ENCODE measurements at places on chromosomes 2 and 18.

- DNase-seq = no peak
Measured at GRCh38 chr2:21024198-21024597, 19.7 kb downstream of the APOB start.

GRCh38 chr2:237625777-237626176, 1.6 kb upstream of the LRRFIP1 start:
- DNase-seq = no peak

DNA sequence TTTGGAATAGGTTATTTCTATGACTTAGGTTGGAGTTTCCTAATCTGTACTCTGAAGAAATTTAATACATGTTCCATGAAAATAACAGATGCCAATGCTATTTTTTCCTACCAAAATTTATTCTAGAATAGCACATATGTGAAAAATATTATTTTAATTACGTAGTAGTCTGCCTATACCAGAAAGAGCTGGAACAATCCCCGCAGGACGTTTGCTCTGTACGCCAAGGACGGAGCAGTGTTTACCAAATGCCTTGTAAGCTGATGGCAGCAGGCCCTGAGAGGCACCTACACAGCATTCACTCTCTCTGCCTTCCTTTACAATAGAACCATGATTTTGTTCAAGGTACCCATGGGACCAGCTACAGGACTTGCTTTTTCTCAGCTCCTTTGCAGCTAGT, 16.8 kb upstream of the SLC1A4 start:
- DNase-seq = no peak

DNA sequence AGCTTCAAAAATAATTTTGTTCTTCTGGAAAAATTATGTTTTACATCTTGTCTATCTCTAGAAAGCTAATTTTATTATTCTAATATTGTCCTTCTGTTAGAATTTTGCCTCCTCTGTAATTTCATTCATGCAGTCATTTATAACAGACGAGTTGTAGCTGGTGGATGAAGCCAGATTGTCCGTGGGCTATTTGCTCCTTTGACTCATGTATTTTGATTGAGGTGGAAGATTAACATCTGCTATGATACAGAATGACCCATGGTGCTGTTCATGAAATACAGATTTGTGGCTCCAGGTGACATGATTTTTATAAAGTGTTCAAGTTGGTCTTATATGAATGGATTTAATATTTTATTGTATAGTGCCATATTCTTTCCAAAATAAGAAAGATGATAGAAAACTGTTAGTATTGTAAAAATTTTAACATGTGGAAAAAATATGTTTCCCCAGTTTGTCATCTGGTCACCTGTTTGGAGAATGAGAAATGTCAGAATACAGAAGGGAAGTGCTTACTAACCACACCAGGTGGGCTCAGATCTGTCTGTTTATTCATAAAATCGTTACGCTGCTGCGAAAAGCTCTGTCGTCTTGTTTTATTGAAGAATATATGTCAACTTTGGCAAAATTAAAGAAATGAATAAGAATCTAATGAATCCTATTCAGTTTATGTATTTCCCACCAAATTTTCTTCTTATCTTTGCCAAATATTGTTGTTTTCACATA, 20.4 kb upstream of the L3MBTL4 start:
- no peak for DNase-seq

DNA sequence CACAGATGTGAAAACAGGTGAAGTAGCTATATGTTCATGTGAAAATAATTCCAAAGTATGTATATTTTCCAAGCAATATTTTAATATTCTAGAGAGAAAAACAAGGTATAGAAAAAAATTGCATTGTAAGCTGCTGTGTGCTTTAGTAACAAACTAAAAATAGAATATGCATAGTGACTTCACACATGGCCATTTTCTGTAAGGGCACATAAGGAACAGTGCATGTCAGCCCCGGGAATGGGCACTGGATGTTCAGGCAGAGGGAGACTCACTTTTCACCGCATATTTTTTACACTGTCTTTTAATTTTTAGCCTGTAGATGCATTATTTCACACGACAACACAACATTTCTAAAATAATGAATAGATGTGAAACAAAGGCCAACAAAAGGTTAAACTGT, 46.0 kb downstream of the CMPK2 start:
- no peak for DNase-seq

DNA sequence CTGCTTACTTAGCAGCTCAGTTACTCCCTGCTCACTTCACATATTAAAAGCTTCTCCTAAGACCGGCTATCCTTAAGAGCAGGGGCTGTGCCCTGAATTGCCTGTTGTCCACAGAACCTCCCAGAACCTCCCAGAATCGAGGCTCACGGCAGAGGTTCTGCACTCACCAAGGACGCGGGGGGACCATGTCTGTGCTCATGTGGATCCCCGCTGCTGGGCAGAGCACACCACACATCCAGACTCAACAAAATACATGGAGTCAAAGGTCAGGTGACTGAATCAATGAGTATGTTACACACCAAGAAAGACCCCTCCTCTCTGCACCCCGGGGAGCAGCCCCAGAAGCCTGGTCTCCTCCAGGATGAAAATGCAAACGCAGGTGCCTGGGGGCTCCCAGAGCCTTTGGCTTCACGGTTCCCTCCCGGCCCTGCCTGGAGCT, 149.0 kb downstream of the MBP start:
- no peak for DNase-seq

GRCh38 chr2:195560209-195560895, 96.7 kb upstream of the SLC39A10 start:
- DNase-seq = peak; percentile 32

GRCh38 chr2:105442721-105443120, 43.9 kb upstream of the FHL2 start:
- no peak for DNase-seq

All from prostate gland (tissue), 2 donors.